Non-pigmented ciliary epithelial cell (primary cell): ENCODE measurements at places on chromosomes 5 and 9.

- no peak for DNase-seq
These were observed 670 bp upstream of the FBP1 start for GRCh38 chr9:94639999-94640376.

GRCh38 chr9:134412298-134412711 is 86.0 kb downstream of the RXRA start:
- DNase-seq, result no peak

DNA sequence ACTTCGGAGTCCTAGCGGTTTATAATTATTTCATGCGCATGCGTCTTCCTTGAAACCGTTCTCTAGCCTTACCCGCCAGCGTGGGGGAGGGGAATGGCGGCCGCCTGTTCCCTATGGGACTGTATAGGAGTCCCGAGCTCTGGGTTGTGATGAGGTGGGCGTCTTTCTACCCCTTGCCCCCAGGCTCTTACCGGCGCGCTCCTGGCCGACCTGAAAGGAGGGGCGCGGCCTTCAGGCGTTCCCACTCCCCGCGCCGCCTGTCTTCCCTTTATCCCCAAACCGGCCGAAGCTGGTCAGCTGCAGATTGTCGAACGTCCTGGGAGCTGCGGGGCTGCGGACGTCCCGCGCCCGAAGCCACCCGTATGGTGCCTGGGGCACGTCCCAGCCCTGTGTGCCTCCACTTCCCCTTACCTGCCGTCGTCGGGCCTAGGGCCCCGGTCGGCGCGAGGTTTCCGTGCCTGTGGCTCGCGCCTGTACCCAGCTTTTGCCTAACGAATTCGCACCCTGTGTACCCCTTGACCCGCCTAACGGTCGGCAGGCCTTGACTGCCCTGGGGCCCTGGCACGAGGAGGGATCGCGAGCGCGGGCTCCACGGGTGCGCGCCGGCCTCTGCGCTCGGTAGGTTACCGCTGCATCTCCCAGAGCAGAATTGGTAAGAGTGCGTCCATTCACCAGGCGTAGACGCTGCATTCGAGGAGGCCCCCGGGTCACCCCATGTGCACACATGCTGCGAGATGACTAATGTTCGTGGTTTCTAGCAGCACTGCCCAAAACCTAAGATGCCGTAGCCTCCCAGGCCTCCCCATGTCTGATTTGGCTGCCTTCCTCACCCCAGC is 653 bp upstream of the HNRNPH1 start:
- peak; percentile 62 for DNase-seq

GRCh38 chr9:94014920-94015319 is 59.8 kb upstream of the BARX1 start:
- no peak for DNase-seq

DNA sequence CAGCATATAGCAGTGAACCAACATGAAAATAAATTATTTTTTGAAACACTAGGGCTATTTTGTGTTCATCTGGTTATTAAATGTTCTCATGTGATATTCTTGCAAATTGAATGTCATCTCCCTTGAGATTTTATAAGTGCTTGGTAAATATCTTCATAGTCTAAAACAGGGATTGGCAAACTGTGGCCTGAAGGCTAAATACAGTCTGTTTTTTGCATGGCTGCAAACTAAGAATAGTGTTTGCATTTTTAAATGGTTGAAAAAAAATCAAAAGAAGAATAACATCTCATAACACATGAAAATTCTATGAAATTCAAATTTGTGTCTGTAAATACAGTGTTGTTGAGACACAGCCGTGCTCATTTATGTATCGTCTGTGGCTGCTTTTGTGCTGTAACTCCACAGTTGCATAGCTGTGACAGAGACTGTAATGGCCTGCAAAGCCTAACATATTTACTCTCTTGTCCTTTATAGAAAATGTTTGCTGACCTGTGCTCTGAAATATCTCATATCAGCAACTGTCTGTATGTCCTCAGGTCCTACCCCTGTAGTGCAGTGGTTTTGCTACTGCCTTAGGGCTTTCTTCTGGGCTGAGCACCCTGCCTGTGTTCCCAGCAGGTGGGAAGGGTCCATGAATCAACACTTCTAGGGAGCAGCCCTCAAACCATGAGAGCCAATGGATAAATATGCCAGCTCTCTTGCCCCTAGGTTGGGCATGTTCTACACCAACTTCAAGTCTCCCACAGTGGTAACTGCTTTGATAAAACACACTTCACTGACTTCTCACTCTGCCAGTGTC is 41.7 kb upstream of the ARRDC3 start:
- DNase-seq, result no peak

DNA sequence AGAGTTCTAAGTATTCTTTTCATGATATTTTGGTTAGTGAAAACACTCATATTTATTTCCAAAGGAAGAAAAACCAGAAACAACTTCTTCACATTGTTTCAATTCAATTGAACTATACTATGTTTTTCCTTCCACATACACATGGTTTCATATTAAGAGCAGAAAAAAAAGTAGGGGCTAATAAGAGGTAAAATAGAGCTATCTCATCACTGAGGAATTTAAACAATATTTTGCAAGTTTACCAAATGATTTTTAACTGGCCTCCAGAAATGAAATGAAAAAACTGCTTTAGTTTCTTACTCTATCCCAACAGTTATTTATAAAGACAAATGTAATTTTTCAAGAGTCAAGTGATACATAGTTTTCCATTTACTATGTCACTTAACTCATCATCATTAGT is 233.5 kb downstream of the RFX3 start:
- peak; percentile 1 for DNase-seq

DNA sequence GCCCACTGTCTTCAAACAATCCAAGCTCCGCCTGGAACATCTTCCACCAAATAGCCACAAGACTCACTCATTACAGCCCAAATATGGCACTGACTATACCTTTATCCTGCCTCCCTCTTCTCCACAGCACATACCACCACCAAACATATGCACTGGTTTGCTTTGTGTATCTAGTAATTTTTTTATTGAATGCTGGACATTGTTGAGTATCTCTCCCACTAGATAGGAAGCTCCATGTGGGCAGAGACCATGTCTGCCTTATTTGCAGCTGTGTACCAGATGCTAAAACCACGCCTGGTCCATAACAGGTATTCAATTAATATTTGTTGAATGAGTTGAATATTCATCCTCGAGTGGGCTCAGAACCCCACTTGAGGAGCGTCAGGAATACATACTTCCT is 67.2 kb upstream of the FUBP3 start:
- no peak for DNase-seq

GRCh38 chr9:18516965-18517364 is 43.0 kb downstream of the ADAMTSL1 start:
- no peak for DNase-seq

DNA sequence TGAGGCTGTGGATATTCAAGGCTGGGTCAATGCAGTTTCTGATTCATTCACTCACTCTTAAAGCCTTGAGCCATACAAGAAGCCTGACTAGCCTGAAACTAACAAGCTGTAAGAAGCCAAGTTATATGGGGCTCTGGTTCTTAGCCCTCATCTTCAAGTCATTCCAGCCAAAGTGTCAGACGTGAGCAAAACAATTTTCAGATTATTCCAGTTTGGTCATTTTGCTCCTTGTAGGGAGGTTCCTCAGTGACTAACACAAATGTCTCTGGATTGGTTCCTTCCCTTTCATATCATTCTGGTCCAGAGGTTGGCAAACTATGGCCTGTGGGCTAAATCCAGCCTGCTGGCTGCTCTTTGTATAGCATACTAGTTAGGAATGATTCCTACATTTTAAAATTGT is 12.5 kb upstream of the SHOC1 start:
- DNase-seq, result no peak

DNA sequence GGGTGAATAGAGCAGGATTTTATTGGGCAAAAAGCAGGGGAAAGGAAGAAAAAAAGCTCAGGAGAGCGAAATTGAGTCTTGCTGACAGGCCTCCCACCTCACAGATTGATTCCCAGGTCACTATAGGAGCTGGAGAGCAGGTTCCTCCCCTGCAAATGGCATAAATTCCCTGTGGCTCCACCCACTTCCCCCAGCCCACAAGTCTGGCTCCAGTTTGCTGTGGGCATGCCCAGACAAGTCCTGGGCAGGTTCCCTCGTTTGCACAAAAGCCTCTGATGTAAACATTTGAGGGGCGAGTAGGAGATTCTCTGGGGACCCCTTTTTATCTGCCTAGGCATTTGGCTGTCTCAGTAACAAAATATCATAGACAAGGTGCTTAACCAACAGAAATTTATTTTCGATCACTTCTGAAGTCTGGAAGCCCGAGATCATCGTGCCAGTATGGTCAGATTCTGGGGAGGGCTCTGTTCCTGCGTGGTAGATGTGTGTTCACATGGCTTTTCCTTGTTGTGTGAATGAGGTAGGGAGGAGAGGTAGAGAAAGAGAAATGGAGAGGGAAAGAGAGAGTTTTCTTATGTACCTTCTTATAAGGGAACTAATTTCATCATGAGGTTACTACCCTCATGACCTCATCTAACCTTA is 614.5 kb downstream of the MAT2B start:
- DNase-seq, result peak; percentile 18

DNA sequence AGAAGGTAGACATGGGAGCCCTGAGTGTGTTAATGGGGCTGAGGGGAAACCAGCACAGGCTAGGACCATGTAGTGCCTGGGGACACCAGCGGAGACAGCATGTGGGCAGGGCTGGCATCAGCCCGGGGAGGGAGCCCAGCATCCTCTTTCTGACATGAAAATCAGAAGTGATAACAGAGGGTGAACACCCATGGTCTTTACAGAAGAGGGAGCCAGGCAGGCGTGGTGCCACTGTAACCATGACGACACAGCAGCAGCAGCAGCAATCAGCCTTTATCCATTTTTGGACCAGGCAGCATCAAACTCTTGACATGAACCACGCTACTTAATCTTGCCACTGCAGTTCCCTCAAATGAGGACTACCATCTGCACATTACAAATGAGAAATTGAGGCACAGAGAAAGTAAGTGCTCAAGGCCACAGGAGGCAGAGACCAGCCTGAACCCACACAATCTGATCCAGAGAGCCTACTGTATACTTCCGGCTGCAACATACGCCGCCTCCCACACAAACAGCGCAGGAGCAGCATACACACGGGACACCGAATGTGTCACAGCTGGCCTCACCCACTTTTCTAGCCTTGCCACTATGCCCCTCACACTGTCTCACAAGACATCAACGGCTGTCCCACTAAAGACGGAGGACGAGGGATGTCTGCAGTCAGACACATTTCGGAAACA is 23.8 kb downstream of the CAMSAP1 start:
- no peak for DNase-seq

DNA sequence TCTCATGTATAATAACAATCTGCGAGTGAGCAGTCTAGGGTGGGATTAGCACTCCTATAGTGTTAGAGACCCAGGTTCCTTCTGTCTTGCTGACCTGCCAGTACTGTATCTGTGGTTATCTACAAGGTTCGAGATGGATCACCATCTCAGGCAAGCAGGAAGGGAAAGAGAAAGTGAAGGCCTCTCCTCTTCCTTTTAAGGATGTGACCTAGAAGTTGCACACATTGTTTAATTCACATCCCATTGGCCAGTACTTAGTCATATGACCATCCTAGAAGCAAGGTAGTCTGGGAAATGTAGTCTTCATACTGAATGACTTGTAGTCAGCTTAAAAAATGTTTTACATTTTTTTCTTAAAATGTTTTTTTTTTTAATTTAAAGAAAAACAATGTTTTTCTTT is 168.6 kb downstream of the CARTPT start:
- DNase-seq, result peak; percentile 55

GRCh38 chr5:16076657-16077056 is 102.9 kb downstream of the MARCHF11 start:
- DNase-seq, result no peak

- DNase-seq, result no peak
These were observed 35.1 kb upstream of the EXOC3 start for GRCh38 chr5:407801-408268.
